ENCODE measurements at places on chromosomes 7 and 10.
A peak's percentile ranks its signal among the peaks of the same experiment; 100 is the strongest.

DNA sequence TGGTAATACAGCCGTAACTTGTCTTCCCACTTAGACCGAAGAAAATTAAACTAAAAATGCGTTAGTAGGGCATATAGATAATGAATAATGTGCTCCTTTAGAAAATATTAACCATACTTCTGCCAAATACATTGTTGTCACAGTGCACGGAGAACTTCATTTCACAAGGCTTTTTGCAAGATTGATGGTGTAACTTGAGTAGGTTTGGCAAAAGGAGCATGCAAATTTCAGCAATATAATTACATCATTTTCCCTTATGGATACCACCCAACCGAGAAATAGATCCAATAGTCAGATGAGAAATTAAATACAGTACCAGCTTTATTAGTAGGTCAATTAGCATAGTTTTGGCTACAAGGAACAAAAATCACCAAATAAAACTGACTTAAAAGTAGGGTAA is 792.6 kb upstream of the C7orf33 start:
- no peak for DNase-seq

GRCh38 chr10:112533916-112534315 is 86.9 kb downstream of the VTI1A start:
- DNase-seq = no peak

GRCh38 chr10:70891627-70892026 is 3.3 kb upstream of the PCBD1 start:
- no peak for DNase-seq

DNA sequence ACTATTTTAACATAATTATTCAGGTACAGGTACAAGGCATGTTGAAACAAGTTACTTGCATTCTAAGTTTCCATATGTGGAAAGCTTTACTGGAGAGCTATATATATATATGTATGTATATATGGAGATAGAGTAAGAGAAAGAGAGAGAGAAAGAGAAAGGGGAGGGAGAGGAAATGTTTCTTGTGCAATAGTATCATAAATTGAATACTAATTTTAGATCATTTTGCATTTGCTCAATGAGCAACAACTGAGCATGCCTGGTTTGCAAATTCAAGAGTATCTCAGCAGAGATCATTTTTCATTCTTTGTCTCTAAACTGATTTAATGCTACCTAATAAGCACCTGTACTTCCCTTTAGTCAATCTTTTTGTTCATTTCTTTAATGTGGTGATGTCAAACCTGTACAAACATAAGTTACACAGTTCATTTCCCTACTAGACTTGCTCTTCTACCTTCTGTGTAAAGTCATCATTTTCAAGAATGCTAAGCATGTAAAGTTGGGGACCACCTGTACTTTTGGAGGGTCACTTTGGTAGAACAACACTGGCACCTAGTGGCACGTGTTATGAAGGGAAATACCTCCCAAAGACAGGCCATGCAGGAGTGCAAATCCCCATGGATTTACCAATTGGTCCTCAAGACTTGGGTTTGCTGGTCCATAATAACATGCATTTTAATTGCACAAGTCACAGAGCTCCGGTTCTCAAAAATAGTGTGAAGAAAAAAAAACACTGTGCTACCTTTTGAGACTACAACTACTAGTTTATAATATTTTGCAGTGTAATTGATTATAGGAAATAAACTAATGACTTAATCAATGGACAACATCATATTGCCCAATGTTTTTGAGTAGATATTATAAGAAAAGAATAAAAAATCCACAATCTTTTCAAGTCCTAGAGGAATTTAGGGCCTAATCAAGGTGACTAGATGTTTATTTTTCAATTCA is 431.2 kb upstream of the IGFBP3 start:
- peak; percentile 51 for DNase-seq

- DNase-seq = no peak
These were observed 17.5 kb downstream of the NUDT1 start for GRCh38 chr7:2259480-2259879.

GRCh38 chr10:3853547-3854303 is 68.7 kb upstream of the KLF6 start:
- DNase-seq = no peak

DNA sequence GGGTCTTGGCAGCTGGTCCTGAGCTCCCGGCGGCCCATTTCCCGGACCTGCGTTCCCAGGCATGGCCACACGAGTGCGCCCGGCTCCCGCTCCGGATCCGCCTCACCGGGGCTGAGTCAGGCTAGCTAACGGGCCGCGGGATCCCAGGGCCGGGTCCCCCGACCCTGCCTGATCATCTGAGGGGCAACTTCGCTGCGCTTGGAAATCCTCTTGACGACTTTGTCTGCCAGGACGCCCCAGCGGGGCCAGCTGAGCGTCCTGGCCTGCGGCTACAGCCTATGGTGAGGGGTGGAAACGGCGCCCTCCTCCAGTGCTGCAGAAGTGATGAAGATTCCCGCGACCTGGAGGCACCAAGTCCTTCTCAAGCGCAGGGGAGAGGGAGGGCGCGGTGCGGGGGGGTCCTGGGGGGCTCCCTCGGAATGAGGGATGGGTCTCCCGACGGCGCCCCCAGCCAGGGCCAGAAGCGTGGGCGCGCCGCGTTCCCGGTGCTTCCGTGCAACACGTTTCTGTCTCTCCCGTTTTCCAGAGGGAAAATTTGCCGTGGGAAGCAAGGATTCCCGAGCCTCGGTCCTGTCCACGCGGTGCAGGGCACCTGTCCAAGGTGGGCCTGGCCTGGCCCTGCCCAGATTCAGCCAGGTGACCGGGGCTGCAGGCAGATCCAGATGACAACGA is 212.4 kb downstream of the CCSER2 start:
- no peak for DNase-seq

- no peak for DNase-seq
These were observed 3.0 kb downstream of the BUB3 start for GRCh38 chr10:123157210-123157609.

DNA sequence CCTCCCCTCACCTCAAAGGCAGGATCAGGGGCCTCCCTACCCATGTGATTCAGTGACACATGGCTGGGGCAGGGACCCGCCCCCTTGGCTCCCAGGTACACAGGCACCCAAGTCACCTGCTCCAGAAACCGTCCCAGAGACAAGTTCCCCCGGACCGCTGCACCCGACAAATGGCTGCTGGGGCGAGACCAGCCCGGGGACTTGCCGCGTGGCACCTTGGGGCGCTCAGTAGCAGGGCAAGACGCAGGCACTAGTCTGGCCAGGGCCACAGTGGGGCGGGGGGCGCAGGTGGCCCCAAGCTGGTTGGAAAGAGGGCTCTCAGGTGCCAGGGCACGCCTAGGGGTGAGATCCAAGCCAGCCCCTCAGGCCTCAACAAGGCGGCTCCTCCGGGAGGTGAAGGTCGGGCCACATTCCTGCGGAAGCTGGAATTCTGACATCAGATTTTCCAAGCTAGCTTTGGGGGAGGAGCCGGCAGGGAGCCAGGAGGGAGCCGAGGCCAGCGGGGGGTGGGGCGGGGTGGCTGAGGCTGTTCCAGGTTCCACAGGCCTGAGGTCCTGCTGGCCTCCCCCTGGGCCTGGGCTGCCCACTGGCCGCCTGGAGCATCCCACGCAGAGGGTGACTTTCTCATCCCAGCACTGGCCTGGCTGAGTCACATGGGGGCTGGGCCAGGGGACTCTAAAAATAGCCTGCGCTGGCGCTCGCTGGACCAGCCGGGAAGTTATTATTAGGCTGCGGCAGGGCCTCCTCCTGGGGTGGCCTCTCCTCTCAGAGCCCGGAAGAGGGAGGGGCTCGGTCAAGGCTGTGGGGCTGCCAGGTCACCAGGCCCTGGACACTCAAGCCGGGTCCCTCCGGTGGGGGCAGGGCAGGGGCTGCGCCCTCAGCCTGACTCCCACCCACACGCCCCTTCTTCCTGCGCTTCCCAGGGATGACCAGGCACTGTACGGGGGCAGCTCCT is 20.5 kb upstream of the INPP5A start:
- no peak for DNase-seq

DNA sequence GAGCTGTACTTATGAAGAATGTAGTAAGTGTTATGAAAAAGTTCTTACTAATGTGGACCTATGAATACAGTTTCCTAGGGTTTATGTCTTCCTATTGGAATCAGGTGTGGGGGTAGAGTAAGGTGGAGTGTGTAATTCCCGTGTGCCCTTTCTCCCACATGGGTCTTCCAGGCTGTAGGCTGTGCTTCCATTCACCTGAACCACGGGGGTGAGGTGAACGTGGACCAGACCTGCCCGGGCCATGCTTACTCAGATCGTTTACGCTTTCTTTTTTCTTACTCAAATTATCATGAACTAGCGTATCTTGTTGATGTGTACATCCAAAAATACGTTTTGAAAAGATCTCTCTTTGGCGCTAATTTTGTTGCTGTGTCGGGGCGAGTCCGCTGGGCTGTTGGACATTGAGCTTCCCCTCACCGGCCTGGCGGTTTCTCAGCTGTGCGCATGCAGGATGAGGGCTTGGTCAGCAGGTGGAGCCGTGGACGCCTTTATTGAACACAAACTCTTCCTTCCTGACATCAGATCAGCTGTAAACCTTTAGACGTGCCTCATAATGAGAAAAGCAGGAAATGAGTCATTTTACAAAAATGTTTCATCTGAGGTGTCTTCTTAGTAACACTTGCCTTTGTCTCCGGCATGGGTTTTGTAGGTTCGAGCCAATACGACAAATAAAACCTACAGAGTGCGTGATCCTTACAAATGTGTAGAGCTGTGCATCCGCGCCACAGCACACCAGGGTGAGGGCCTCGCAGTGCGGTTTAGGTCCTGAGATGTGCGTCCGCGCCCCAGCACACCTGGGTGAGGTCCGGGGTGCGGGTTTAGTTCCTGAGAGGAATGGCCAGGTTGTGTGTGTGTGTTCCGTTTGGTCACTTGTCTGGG is 53.8 kb downstream of the WDR37 start:
- DNase-seq = no peak

- no peak for DNase-seq
These were observed 85.4 kb downstream of the MALRD1 start for GRCh38 chr10:19133992-19134391.

- DNase-seq = no peak
These were observed 57.7 kb downstream of the KLF6 start for GRCh38 chr10:3727268-3727667.

DNA sequence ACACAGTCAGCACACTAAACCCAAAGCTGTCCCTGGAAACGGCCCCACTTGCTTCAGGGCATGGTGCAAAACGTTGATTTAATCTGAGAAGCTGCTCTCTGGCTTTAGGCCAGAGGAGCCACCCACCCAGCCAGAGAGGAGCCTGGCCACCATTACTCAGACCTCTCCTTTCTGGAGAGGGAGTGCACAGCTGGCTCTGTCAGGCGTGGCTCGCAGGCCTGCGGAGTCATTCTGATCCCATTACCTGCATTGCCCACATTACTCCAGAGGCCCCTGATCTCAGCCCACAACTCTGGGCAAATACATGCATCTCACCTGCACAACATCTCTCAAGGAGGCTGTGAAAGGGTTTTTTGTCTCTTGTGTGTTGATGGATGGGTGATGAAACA is 370.0 kb upstream of the IGFBP3 start:
- no peak for DNase-seq
